ENCODE measurements at places on chromosomes 1 and 21.

- no peak for DNase-seq
These were observed 696 bp downstream of the GUK1 start for GRCh38 chr1:228140724-228141225.

GRCh38 chr1:178048883-178049282 is 45.0 kb upstream of the RASAL2 start:
- no peak for DNase-seq

- no peak for DNase-seq
These were observed 88.6 kb downstream of the ADAMTS1 start for GRCh38 chr21:26756491-26757159.

DNA sequence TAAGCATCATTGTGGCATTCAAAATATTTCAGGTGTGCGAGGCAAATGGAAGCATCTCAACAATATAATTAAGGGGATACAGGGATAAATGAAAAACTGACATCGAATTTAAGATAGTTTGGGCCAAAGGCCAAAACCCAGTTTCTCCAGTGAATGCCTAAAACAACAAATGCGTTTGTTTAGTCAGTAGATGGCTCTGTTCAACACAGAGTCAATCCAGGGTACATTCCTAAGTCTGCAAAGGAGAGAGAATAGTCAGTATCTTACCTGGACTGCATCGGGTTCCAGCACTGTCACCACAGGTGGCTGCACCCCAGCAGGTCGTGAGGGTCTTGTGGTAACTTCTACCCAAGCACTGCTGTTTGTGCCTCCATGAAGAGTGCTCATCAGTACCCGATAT is 321.1 kb downstream of the KCTD3 start:
- DNase-seq = no peak

DNA sequence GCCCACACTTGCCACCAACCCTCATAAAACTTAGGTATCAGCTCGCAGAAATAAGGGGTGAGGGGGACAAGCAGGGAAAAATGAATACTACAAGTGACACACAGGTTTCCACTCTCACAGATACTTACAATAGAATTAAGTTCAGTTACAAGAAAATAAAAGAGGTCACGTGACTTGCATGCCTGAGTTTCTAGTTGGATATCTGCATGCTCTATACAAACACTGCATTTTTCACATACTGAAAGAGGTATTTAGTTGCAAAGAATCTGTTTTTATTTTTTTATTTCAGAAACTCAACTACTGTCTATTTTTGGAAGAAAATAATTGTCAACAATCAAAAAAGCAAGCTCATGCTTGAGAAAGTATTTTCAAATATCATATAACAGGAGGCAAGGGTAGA is 43.5 kb downstream of the DPYD start:
- DNase-seq = no peak

DNA sequence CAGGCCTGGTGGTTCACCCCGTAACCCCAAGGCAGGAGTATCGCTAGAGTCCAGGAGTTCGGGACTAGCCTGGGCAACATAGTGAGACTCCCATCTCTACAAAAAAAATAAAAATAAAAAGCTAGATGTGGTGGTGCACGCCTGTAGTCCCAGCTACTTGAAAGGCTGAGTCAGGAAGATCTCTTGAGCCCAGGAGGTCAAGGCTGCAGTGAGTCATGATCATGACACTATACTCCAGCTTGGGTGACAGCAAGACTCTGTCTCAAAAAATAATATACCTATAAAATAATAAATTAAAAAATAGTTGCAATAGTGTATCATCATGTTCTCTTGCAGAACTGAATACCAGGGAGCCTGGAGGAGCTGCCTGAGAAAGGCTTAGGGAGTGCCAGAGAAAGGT is 19.9 kb upstream of the TMEM39B start:
- DNase-seq = no peak

DNA sequence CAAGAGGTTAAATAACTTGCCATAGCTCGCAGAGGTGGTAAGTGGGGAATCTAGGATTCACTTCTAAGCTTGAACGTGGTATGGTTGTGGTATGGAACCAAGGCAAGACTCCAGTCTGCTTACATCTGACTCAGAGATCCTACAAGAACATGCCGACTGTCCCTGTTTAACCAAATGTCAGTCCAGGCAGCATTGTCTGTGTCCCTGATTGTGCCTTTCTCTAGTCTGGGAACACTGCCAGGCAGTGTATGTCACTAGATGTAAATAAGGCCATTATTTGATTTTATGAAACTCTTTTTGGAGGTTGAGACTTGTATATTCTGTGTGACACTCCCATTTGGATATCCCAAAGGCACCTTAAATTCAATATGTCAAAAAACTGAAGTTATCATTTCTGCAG is 96.0 kb downstream of the NOS1AP start:
- DNase-seq = no peak

- DNase-seq = no peak
These were observed 39.6 kb upstream of the IRF2BP2 start for GRCh38 chr1:234649432-234650081.

GRCh38 chr1:29998686-29999085 is 724.7 kb downstream of the MATN1 start:
- DNase-seq = no peak

DNA sequence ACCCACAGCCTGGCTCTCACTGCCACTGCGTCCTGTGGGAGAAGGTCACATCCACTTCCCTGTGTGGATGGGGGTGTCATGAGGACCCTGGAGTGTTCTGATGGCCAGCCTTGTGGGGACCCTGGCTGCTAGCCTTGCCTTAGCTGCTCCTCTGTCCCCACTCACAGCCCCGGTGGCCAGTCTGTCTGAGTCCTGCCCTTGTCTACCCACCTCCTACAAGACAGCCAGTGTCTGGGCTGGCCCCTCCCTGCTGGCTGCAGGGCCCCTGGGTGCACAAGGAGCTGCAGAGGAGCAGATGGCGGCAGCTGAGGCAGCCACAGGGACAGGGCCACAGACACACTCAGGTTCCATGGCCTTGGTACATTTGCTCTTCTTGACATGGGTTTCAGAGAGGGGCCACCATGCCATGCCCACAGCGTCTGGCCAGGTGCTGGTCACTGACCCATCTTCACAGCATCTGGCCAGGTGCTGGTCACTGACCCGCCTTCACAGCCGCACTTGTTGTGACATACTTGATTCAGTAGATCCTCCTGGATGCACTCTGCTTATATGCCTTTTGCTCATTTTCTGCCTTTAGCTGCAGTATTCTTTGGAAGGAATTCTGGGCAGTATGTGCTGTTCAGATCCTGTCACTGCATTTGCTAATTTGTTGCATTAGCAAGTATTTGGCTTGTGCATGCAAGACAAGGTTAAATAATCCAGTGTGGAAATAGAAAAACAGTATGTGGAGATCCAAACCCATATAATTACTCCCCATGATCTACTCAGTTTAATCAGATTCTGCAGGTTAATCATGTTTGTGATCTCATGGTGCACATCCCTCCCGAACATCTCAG is 157.8 kb downstream of the PCBP3 start:
- DNase-seq = no peak

DNA sequence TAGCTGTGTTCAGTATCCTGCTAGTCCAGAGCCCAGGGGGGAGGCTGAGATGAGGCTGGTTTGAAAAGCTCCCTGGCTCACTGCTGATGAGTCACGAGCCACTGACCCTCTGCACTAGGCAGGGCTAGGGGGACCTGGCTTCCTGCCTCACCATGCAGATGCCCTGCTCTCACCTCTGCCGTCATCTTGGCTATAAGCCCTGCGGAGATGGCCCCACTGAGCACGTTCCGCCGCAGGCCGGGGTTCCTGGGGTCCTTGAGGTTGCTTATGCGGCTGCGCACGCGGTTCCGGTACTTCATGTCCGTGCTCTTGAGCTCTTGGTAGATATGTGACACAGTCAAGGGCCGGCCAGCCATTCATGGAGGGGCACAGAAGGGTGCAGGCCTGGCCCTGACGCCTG is 24.1 kb upstream of the ZNF436 start:
- DNase-seq = no peak

DNA sequence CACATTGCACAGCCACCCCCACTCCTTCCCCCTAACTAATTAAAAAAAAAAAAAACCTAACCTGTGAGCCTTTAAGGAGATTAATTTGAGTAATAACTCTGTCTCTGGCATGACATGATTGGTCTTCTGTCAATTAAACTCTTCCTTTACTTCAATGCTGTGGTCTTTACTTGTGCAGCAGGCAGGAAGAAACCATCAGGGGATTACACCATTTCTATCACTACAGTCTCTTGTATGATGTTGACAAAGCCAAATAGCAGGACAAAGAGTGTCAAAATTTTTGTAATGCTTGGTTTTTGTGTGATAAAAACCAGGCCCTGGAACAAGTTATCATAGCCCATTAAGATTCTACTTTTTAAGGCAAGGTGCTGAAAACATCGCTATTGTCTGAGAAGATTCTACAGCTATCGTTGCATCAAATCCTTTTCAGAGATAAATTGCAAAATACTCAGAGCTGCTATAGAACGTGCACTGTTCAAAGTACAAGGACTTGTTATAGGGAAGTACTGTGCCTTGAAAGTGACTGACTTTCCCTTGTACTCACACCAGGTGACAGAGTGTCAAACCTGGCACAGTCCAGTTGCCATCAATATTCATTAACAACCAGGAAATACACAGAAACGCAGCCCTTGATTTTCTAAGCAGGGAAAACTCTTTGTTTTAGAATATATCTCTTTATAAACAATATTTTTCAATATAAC is 37.7 kb downstream of the LHX9 start:
- DNase-seq = no peak

GRCh38 chr1:54331843-54332463 is 74.2 kb downstream of the SSBP3 start:
- no peak for DNase-seq

- no peak for DNase-seq
These were observed 299.3 kb downstream of the KIF26B start for GRCh38 chr1:245454051-245454450.

GRCh38 chr21:33259995-33260394 is 6.2 kb upstream of the IL10RB start:
- DNase-seq = no peak

DNA sequence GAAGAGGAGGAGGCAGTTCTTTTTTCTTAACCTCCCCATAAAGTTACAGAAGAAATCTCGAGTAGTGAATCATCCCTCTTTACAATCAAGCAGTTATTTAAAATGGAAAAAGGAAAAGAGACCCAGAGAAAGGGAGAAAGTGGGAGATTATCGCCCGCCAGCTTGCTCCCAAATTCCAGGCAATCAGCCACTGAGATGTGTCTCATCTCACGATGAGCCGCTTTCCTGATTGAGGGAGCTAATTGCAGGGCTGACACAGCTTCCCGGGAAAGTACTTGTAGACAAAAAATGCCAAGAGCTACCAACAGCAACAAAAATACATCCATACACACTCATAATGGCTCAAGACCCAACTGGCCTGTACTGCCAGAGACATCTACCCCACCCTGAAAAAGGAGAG is 191.6 kb upstream of the ZC3H12A start:
- DNase-seq = no peak

GRCh38 chr21:42557420-42557819 is 43.8 kb downstream of the SLC37A1 start:
- no peak for DNase-seq

DNA sequence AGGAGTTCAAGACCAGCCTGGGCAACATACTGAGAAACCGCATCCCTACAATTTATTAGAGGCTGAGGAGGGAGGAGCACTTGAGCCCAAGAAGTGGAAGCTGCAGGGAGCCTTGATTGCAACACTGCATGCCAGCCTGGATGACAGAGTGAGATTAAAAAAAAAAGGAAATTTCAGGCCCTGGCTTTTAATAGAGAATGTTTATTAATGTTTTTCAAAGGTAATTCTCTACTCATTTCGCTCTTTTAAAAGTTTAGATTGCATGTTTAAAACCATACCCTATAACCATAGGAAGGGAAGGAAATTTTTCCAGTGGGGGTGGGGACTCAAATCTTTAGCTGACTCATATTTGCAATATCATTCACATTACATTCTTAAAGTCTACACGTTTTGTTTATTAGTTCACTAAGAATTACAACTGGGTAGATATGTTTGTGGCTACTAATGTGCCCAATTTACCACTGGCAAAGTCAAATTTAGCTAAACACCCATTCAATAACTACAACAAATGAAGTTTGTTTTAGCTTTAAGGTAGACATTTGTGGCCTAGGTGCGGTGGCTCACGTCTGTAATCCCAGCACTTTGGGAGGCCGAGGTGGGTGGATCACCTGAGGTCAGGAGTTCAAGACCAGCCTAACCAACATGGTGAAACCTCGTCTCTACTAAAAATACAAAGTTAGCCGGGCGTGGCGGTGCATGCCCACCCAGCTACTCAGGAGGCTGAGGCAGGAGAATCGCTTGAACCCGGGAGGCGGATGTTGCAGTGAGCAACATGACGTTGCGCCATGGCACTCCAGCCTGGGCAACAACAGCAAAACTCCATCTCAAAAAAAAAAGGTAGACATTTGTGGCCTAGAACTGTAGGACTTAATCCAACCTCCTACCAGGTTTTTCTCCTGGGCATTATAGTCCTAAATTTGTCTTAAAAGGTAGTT is 5.0 kb downstream of the KDM5B start:
- no peak for DNase-seq

GRCh38 chr1:183206538-183207122 is 20.6 kb downstream of the LAMC2 start:
- no peak for DNase-seq

GRCh38 chr1:230427981-230428380 is 1.8 kb upstream of the PGBD5 start:
- no peak for DNase-seq

DNA sequence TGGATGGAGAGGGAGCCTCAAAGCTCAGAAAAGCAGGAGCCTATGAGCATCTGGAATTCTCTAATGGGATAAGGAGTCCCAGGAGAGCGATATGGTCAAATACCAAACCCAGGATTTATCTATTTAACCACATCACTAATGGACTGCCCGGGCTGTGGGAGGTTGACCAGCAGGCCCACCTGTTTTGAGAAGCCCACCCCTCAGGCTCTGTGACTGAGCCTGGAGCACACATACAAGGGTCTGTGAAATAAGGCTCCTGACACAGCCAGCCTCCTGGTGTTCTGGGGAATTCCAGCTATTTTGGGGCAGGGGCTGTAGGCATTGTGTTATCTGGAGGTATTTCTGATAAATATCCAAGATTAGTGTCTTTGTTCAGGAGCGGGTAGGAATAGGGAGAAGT is 132.0 kb upstream of the C1orf21 start:
- no peak for DNase-seq

DNA sequence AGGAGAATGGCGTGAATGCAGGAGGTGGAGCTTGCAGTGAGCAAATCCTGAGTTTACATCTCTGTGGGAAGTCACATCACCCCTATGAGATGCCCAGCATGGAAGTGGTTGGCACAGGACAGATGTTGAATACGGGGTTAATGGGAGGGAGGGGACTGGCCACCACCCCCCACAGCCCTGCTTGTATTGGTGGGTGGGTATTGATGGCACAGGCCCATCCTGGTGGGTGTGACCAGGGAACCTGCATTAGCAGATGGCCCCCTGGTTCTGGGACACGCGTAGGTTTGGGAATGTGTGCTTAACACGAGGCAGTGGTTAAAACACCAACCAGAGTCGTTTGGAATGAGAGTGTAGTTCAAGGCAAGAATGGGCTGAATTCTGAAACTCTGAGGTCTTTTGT is 117.9 kb downstream of the PRDM2 start:
- no peak for DNase-seq

GRCh38 chr1:228094432-228095016 is 8.6 kb downstream of the C1orf35 start:
- DNase-seq = no peak
